ENCODE measurements at places on chromosomes 5 and 9.

GRCh38 chr5:89036704-89037489, 153.9 kb upstream of the MEF2C start:
- no peak for DNase-seq

GRCh38 chr9:94665613-94666012, 26.3 kb upstream of the FBP1 start:
- DNase-seq = no peak

GRCh38 chr5:158851488-158851887, 248.2 kb downstream of the EBF1 start:
- no peak for DNase-seq

GRCh38 chr5:10354048-10354872, 765 bp downstream of the MARCHF6 start:
- DNase-seq = peak; percentile 58

DNA sequence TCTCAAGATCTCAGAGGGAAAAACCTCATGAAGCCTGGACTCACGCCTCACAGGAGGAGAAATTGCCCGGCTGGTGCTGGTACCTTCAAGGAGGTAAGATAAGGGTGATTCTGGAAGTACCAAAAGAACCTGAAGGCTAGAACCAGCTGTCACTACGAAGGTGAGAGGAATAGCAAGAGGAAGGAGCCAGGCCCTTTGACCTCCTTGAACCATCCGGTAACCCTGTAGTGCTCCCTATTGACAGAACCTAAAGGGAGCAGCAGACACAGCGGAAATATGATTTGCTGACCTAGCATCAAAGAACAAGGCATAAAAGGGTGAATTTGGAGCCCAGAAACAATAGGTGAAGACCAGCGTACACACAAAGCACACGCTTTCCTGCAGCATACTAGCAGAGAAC, 92.2 kb downstream of the DOCK8 start:
- no peak for DNase-seq

DNA sequence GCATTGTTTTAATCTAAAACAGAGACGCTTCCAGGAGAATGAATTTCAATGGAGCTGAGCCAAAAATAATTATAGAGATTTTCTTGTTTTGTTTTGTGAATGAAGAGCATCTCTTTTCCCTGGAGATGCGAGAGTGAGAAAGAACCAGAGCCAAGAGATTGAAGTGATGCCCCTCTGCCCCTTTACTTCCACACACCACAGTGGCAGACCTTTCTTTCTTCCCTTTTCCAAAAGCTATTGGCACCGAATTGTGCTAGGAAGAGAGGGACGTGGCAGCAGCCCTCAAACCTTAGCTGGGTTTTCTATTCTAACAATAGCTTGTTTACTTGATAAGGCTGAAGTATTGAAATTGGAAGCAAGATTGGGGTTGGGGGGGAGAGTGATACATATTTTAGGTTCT, 133.0 kb upstream of the TMEM161B start:
- DNase-seq = no peak

GRCh38 chr9:70683841-70684240, 269.4 kb upstream of the KLF9 start:
- no peak for DNase-seq

- no peak for DNase-seq
Measured at GRCh38 chr9:37407468-37407867, 15.0 kb upstream of the GRHPR start.

- no peak for DNase-seq
Measured at GRCh38 chr5:153658606-153659005, 168.1 kb downstream of the GRIA1 start.

- DNase-seq = no peak
Measured at GRCh38 chr5:91641730-91642350, 258.7 kb upstream of the ARRDC3 start.

GRCh38 chr5:78405829-78406750, 45.7 kb downstream of the SCAMP1 start:
- no peak for DNase-seq

- DNase-seq = no peak
Measured at GRCh38 chr5:179270581-179271427, 74.5 kb downstream of the ADAMTS2 start.

DNA sequence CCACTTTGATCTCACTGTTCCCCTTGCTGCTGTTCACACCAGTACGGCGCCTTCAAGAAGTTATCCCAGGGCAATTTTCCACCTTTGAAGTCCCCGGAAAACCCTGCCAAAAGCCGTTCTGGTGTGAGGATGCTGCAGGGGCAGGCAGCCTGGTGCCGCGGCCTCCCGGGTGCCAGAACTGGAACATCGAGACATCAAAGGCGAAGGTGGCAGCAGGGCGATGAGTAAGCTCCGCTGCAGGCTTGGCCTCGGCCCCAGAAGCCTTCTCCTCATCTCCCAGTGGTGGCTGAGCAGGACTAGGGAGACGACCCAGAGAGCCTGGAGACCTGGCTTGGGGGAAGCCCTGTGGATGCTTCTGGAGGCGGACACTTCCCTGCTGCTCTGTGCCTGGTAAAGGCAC, 115.3 kb upstream of the MSX2 start:
- DNase-seq = no peak

- no peak for DNase-seq
Measured at GRCh38 chr5:78912085-78912771, 72.9 kb downstream of the ARSB start.

DNA sequence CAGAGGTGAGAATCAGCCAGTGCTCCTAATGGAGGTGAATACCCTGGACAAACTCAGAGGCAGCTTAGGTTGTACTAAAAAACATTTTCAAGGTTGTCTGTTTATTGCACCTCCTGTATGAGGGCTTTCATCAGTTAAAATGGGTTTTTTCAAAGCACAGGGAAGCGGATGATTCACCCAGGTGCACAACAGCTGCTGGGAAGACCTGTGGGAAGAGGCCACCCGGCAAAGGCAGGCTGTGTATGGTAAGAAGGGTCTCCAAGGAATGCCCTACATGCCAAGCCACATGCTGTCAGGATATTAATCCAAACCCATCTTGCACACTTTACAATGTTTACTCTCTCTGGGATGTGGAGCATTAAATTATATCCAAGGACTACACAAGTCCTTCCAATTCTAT, 14.7 kb downstream of the SIL1 start:
- DNase-seq = no peak

DNA sequence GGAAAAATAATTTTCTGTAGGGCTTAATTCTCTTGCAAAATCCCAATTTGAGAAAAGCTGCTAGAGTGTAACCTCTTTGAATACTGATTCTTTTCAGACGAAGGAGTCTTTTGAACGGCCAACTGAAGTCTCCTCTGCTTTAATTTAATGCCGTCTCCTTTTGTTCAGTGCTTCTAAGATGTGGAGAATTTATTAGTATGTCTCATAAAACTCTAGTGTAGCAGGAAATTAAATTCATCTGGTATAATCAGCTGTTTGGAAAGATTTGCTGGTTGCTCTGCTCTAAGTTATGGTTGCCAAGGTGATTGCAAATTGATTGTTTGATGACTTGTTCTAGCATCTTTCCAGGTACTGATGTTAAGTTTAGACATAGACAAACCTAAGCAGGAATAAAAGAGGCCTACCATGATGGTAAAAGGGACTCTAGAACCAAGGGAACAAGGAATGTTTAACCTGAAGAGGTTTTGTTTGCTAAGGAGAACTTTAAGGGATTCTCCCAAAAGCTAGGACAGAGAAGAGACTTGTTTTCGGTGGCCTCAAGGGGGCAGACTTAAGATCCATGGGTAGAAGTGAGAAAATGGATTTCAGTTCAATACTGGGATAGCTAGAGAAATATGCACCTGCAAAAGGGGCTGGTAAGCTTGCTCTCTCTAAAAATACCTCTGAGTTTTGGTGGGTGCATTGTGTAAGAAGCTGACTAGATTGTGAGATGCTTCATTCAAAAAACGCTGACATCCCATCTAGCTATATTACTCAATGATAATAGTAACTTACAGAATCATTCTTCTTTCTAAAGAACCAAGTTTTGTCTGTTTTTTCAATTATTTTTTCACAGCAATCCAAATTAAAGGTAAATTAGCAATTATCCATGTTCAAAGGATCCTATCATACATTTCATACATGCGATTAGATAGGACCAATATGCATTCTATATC, 5.7 kb upstream of the ADRB2 start:
- no peak for DNase-seq

GRCh38 chr9:82903503-82903902, 159.4 kb downstream of the RASEF start:
- DNase-seq = no peak

- no peak for DNase-seq
Measured at GRCh38 chr9:112029921-112030444, 133.4 kb downstream of the UGCG start.

DNA sequence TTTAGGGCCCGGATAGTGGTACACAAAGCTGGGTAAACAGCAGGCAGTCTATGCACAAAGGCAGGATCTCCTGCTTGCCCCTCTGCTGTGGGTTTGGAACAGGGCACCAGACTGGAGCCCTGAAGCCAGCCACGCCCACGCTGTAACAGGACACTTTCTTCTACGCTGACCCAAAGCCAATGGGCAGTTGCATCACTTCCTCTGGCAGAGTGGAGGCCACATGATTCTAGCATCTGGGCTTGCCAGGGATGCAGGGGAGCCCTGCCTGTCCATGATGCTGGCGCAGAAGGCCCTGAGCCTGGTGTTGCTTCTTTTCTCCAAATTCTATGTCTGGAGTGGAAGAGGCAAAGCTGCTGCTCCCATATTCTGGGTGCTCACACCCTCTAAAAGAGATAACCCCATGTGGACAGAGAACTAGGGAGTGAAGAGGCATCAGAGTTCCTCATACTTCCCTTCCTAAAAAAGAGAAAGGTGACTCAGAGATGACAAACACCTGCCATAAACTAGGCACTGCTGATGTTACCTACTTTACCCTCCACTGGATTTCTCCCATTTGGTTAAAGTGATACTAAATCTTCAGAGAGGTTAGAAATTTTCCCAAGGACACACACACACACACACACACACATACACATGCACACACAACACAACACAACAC, 260.3 kb upstream of the KLF4 start:
- DNase-seq = no peak
